ENCODE measurements at places on chromosomes 3 and 15.

DNA sequence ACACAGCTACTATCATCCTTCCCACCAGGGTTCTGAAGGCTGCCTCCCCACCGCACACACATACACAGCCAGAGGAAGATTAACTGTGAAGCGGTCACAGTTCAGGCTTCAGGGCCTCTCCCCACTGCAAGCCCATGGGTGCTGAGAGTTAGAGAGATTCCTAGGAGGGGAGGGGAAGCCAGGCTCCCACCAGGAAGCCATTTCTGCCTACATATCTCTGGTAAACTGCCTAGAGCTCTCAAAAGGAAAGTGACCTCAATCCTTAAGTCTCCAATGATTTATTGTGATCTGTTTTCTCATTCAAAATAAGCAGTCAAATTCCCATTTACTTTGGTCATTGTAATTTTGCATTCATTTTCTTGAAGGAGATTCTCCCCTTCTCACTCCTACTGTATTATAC lies 141.0 kb upstream of the BNIP2 start:
- no peak for DNase-seq

- no peak for DNase-seq
Observed at GRCh38 chr15:31269816-31270575, 56.6 kb upstream of the KLF13 start.

DNA sequence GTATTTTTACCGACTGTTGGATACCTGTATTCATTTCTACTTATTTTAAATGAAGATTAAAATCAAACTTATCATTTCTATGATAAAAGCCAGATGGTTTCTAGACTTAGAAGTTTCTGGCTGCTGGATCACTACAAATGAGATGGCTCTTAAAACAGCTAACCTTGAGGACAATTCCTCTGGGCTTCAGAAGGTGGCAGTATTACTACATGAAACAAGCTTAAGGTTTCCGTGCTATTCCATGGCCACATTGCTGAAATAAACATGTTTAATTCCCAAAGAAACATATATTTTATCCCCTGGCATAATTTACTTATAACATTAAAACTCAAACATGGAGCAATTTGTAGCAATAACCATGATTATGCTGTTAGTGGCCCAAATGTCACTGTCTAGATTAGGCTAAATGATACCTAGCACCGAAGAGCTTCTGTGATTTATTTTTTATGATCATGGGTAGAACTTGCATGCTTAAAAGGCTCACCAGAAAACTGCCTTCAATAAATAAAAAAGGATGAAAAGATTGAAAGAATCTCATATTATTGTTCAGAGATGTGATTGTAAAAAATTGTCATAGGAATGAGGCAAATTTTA lies 204.0 kb upstream of the NANOGP8 start:
- peak; percentile 40 for DNase-seq

DNA sequence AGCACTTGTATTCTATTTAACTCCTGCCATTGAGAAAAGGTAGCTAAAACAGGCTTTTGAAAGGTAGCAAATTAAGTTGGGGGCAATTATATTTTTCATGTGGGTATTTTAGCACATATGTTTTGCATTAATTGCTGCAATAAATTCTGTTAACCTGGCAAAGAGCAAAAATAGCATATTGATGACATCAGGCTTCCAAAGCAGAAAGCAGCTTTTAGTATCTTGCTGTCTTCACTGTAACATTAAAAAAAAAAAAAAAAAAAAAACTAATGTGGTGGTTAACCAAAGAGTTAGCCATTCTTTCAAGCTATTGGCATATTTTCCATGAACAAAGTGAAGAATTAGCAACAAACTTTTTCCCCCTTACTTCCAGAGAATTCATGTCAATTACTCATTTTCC lies 9.1 kb downstream of the EPHA3 start:
- peak; percentile 27 for DNase-seq

- no peak for DNase-seq
Observed at GRCh38 chr3:122063908-122064307, 8.7 kb downstream of the CD86 start.

DNA sequence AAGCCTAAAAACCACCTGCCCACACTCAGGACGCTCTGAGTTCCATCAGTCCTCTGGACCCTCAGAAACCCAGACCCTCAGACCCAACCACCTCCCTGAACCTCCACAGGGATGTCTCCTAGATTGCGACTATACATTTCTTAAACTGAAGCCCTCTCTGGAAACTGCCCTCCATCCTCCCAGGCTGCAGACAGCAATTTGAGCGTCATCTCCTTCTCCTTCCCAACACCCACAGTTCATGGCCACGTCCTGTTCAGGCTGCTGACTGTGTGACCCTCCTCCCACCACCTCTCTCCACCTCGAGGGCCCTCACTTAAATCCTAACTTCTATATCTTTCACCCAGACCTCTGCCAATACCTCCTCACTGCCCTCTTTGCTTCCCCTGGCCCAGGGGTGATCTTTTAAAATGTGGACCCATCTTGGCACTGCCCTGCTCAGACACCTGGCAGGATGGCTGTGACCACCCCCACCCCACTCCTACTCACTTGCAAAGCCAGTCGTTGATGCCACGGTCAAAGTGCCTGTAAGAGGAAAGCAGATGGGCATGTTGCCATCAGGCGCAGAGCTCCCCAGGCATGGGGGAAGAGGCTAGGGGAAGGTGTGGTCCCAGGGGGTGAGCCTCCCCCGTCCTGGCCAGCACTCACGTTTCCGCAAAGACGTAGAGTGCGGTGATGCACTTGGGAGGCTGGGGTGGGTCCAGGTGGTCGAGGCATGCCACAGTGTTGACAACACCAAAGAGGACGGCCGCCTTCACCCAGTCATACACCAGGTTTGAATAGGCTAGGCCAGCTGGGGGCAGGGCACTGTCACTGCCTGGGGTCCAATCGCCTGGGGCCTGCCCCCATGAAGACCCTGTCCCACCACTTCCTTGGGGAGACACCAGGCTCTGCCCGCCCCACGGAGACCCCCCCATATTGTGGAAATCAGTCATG lies 6.0 kb downstream of the HHATL start:
- no peak for DNase-seq

DNA sequence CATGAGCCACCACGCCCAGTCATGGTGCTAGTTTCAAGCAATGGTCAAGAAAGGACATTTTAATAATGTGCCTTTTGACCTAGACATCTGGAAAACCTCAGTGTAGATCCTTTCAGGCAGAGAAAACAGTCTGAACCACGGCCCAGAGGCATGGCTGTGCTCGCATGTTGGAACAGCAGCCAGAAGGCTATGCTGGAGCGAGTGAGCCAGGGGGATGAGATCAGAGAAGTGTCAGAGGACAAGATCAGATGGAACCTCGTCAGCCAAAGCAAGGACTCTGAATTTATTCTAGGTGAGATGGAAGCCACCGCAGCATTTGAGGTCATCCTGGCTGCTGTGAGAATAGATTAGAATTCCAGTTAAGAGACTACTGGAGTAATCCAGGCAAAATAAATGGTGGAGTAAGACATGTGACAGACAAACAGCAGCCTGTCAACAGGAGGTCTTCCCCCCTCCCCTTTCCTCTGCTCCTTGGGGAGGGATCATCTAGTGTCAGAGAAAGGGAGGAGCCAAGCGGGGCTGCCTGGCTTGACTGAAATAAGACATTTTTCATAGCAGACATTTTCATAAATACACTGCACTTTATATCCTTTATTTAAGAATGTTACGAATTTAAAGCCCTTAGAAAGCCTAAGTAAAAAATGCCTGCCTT lies 40.4 kb upstream of the ACKR4 start:
- DNase-seq, result no peak

DNA sequence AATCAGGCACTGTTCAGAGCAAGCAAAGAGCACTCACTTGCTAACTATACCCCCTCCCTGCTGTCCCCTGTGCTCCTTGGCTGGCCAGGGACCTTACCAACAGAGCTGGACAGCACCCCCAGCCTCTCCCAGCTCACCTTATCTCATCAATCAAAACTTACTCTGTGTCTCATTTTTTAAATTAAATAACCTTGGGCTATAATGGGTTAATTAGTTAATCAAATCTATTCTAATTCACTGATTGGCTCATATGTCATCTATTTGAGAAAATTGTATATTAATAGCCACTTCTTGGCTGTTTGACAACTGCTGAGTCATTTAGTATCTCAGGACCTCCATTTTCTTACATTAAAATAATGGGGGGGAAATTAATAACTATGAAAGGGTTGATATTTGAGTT lies 22.9 kb downstream of the IL5RA start:
- DNase-seq, result no peak

GRCh38 chr3:172261054-172261453 lies 187.2 kb downstream of the GHSR start:
- DNase-seq, result no peak

- DNase-seq, result no peak
Observed at GRCh38 chr3:27208961-27209616, 160.1 kb downstream of the NEK10 start.

DNA sequence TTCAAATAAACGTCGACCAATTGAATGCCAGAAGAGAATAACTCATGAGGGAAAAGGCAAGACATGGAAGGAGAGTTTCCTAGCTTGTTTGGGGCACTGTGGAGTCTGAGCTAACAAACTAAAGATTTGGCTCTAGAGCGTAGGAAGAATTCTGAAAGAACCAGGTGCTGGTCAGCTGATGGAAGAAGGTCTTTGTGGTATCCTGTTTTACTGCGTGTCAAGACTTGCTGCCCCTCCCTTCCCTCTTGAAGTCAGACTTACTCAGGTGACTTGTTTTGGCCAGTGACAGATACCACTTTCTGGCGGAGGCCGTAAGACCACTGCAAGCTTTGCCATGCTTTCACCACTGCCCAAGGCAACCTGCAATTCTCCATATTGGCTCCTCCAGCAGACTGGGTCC lies 673 bp upstream of the HCLS1 start:
- no peak for DNase-seq

DNA sequence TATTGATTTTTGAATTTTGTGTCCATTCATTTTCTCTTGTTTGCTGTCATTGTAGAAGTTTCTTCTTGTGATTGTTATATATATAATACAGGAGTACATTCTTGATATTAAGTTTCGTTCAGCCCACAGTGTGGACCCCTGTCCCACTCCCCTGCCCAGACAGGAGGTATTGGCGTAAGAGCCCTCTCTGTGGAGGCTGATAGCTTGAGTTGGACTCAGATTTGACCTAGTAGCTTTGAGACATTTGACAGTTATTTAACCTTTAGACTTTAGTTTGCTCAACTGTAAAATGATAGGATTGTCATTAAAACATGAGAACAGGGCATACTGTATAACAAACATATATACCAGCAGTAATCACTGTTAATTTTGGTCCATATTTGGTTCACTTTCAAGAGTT lies 27.1 kb downstream of the GPR171 start:
- DNase-seq, result no peak

DNA sequence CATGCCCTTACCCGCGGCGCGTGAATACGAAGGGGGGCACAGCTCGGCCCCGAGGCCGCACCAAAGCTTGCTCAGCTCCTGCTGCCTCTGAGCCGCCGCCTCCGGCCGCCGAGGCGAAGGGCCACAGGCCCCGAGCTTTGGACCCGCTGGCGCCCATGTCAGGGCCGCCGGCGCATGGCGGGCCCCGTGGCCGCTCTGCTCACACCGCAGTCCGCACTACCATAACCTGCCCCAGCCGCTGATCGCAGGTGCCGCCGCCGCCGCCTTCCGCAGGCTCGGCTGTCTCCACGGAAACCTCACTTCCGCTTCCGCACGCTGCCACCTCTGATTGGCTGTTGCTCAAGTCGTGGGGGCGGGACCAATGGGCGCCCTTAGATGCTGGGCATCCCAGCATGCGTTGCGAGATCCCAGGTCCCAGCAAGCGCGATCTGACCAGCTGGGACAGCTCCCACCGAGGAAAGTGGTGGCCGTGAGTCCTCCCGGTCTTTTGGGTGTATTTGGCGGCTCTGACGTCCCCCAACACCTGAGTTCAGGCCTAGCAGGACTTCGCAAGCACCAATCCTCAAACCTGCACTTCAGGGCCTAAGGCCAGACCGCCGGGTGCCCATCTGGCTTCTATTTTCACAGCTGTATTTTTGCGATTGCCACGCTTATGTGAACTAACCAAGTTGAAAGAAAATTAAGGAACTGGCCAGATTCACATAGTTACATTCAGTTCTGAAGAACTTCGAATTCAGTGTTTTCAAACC lies at the start of gene TUSC2:
Gene TUSC2, minus strand, starts transcription at position 281 of the 749 bp plus-strand sequence. Its CDS starts 124 bp downstream, at position 157.
- DNase-seq, result peak; percentile 94

- DNase-seq, result no peak
Observed at GRCh38 chr3:116256843-116257485, 188.3 kb downstream of the LSAMP start.

DNA sequence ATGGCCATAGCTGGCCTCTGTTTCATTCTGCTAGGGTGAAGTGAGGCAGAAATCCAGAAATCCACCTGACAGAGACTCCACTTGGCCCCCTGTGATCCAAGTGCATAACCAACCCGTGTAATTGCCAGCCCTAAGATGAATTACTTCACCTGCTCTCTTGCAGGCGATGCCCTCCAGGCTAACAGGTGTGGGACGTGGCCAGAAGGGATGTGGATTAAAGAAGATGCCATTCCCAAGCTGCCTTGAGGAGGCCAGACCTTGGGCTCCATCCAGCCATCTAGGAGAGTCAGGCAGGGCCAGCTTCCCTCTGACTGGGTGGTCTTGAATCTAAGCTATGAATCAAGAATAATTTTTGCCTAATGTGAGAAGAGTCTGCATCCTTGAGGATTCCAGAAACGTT lies 154.5 kb upstream of the BNIP2 start:
- no peak for DNase-seq

DNA sequence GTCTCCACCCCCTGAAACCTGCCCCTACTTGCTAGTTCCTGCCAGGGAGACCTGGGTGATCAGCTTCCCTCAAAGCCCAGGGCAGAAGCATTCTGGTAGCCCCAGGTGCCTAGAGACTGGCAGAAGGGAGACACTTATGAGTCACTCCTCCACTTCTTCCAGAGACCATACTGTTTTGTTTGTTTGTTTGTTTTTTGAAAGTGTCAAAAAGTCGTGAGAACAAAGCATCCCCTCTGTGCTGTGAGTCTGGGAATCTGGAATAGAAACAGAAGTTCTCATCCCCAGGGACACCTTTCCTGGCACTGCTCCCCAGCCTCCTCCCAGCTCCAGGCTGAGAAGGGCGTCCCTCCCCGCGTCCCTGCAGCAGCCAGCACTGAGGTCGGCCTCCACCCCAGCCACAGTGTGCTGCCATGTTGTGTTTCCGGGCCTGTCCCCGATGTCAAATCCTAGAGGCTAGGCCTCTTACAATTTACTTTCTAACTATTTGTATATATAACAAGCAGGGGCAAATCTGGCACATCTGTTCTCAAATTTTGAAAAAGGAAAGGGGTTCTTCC lies 573.0 kb downstream of the RBMS3 start:
- no peak for DNase-seq
